Skin of body (tissue), 3 donors: ENCODE measurements at places on chromosomes 13 and 19. TPM values are rescaled to one million over a fixed set of nuclear protein-coding genes. Genes with fewer than 3 reads are reported as not detected.

DNA sequence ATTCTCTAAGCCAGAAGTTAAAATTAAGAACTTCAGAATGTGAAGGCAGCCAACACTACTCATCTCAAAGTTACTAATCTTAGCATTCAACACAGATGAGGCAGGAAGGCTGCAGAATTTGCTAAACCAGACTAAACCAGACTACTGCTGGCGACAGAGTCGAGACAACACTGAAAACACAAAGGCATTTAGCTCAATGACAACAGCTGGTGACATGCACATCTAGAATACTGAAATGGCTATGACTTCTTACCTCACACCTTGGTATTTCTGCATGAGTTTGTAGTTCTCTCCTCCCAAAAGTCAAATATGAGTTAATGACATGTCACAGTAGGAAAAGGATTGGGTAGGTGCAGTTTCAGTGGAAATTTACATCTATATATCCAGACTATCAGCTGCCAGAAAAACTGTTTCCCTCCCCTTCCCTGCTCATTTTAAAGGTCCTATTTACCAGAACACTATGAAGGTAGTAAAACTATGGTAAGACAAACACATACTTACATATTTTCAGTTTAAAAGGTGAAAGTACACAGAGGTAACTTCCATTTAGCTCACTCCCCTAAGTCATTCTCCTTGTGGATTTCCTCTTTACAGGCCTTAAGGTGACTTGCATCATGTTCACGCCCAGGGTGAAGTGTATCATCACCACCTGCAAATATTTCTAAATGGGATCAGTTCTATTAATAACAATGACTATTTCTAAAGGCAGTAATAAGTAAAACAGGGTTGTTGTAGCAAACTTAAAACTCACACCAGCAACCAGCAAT lies 21.4 kb downstream of the FOXO1 start:
- no peak for DNase-seq

S1PR2 gene
- 12.6 TPM for total RNA-seq

DNA sequence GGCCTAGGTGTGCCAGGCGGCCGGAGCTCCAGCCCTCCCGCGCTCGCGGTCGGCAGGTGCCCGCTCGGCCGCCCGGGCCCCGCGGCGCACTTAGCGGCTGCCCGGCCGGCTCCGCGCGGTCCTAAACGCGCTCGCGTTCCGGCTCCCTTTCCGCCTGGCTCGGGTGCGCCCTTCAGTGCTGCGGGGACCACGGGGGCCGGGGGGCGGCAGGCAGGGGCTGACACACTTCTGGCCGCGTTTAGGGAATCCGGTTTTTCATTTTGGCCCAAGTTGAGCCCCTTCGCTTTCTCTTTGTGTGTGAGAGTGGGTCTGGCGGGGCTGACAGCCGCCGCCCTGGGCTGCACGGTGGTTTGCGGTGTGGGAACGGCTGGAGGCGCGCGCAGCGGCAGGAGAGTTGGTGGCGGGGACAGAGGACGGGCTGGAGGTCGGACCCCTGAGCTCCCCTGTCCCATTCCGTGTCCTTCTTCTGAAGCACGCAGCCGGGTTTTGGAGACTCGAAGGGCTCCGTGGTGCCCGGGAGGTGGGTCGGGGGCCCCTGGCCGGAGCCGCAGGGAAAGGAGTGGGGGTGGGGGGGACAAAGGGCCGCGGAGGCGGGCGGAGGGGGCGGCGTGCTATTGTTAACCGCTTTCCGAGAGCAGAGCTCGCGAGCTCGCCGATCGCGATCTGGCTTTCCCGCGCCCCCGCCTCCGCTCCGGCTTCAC lies 3.1 kb downstream of the FGF9 start:
- no peak for DNase-seq

GRCh38 chr19:28883241-28883693 lies 329.7 kb downstream of the UQCRFS1 start:
- DNase-seq, result no peak

- DNase-seq, result no peak
Observed at GRCh38 chr19:3243819-3244700, 19.6 kb downstream of the CELF5 start.

- DNase-seq, result no peak
Observed at GRCh38 chr13:51801631-51802099, 2.3 kb downstream of the DHRS12 start.

GRCh38 chr19:43380771-43381386 lies 27.4 kb downstream of the CD177 start:
- DNase-seq, result no peak

DNA sequence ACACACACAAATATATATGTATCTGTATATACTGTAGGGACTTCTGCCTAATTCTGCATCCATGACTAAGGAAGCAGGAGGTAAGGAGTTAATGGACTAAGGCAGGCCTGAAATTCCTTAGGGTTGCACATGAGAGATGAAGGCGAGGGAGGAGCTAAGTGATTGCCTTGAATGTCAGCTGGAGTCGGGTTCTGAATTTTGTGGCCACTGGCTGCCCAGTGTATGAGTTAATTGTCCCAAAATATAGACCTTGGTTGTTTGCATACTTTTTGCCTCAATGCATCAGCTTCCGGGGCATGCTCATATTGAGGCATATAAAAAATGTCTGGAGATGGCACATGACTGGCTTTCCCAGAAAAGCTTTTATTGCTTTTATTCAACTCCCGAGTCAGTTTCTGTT lies 245.5 kb downstream of the TDRD3 start:
- no peak for DNase-seq

GRCh38 chr19:41886761-41887710 lies 4.1 kb downstream of the ARHGEF1 start:
- no peak for DNase-seq

LCP1 gene
- total RNA-seq, result 46.7 TPM
